ENCODE measurements at places on chromosomes 11 and 22. TPM values are rescaled to one million over a fixed set of nuclear protein-coding genes. Genes with fewer than 3 reads are reported as not detected.

- no peak for DNase-seq
These were observed 6.3 kb upstream of the THOC5 start for GRCh38 chr22:29559853-29560252.

- DNase-seq, result no peak
These were observed 54.4 kb downstream of the DGCR2 start for GRCh38 chr22:19067696-19068348.

- peak; percentile 12 for DNase-seq
These were observed 35.5 kb upstream of the CD82 start for GRCh38 chr11:44529895-44530412.

Gene OR52I1
- not detected for total RNA-seq

DNA sequence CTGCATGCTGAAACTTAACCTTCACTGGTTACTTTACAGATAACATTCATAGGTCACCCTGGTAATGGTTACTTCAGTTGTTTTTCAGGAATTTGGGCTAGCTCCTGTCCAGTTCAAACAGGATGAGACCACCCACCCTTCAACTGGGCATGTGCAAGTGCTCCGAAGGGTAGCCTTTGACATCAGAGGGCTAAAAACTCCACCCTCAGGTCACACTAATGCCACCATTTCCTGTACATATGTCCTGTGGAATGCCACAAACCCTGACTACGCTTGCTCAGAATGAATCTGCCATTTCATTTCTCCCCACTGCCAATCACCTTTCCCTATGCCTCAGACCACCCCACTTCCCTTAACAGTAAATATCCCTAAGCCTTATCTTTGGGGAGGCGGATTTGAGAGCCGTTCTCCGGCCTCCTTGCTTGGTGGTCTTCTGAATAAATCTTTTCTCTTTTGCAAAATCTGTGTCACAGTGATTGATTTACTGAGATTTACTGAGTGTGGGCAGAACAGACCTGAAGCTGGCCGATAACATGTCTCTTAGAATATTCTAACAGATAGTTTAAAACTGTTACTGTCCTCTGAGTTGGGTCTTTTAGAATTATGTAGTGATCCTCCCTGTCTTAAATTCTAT, 25.4 kb upstream of the FXYD2 start:
- DNase-seq, result no peak

Gene FXYD6
- 0.31 TPM for total RNA-seq

Measured in activated naive CD4-positive, alpha-beta T cell treated with anti-CD3 and anti-CD28 coated beads, Interleukin-2, amount 50 U/mL, for 72 hours (primary cell).